ENCODE measurements at places on chromosomes 13 and 19.
A peak's percentile ranks its signal among the peaks of the same experiment; 100 is the strongest.

- DNase-seq: no peak
- H3K36me3 ChIP-seq: no peaks in the 10 kb centered on the region
- H3K4me3 ChIP-seq: no peak overlapping the region
- H3K27me3 ChIP-seq: no peaks in the 10 kb centered on the region
These were observed 5.9 kb downstream of the CEACAM19 start for GRCh38 chr19:44677019-44677811.

DNA sequence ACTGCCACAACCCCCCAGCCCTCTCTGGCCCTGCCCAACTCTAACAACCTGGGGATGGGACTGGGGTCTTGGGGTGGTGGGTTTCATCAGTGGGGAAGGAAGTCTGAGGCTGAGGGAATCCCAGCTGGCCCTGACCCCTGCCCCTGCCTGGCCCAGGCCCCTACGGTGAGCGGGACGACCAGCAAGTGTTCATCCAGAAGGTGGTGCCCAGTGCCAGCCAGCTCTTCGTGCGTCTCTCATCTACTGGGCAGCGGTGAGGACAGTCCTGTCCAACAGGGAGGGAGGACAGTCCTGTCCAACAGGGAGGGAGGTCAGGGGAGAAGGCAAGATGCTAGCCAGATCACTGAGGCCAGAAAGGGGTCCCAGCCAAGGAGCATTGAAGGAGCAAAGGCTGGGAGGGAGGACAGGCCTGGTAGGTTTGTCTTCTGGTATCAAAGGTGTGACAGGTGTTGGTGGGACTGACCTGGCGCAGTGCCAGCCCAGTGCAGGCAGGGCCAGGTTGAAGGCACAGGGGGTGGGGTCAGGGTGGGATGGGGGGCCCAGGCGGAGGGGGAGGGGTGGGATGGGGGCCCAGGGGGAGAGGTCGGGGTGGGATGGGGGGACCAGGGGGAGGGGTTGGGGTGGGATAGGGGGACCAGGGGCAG is 12.1 kb upstream of the LTBP4 start:
- no peak for DNase-seq
- no peaks in the 10 kb centered on the region for H3K4me1 ChIP-seq
- H3K27me3 ChIP-seq: no peaks in the 10 kb centered on the region
- H3K4me3 ChIP-seq: no peak overlapping the region
- H3K27ac ChIP-seq: no peak overlapping the region

DNA sequence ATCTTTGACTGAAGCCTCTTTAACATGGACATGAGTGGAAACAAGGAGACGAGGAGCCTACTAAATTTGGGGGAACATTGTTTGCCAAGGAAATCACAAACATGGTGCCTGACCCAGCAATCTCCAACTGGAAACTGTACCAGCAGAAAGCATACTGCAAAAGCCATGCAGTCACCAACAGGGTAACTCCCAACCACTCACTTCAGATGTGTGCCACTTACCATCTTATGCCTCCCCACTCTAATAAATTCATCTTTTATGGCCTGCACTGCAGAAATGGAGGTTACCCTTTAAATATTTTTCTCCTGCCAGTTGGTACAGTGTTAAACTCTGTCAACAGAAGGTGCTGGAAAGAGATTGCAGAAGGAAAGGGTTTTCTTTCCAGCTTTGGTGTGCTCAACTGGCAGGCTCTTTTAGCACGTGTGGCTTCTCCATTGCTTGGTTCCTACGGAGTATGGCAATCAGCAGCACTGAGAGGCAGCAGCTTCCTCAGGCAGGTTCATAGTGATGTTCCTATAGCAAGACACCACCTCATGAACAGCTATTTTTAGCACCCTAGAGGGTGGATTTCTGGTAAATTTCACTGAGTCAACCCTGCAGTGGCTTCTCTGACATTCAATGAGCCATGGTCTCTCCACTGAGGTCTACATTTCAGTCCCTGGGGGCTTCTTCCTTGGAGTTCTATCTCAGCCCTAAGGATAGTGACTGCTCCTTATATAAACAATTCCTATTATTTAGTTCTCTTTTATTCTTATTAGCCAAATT is 21.4 kb downstream of the MIR17HG start:
- no peak overlapping the region for H3K4me3 ChIP-seq
- H3K27me3 ChIP-seq: no peaks in the 10 kb centered on the region
- DNase-seq: no peak
- no peaks in the 10 kb centered on the region for H3K36me3 ChIP-seq

DNA sequence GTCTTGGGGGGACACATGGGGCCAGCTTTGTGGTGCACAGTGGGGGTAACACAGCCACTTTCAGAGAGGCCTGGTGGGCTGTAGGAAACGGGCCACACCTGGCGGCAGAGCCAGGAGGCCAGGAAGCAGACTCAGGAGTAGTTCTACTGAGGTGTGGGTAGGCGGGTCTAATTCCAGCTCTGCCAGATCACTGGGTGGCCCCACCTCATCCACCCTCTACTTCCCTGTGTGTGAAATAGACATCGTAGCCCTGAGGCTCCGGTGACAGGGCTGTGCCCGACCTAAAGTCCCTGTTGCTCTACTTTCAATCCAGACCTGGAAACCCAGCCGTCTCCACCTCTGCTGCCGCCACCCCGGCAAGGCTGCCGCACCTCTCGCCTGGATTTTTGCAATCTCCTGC is 4.0 kb downstream of the NKPD1 start:
- no peaks in the 10 kb centered on the region for H3K36me3 ChIP-seq
- H3K4me1 ChIP-seq: no peaks in the 10 kb centered on the region
- H3K27ac ChIP-seq: no peak overlapping the region
- no peak for DNase-seq

DNA sequence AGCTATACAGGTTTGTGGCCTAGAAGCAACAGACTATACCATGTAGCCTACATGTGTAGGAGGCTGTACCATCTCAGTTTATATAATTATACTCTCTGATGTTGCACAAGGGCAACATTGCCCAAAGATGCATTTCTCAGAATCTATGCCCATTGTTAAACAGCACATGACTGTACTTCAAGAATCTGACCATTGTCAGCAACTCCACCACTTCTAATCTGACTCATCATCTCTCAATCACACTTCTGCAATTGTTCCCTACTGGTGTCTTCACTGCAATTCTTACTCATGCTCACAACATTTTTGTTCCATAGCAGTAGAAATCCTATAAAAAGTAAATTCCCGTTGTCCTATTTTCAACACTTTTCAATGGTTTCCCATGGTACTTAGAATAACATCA is 63.9 kb upstream of the ATXN8OS start:
- no peak for DNase-seq
- H3K27ac ChIP-seq: no peak overlapping the region

- H3K4me1 ChIP-seq: peaks cover 7% of the 10 kb centered on the region
- peak overlapping the region; percentile 78 for H3K4me3 ChIP-seq
- no peaks in the 10 kb centered on the region for H3K36me3 ChIP-seq
- no peaks in the 10 kb centered on the region for H3K27me3 ChIP-seq
These were observed 65.1 kb downstream of the ZNF823 start for GRCh38 chr19:11673608-11674041.

DNA sequence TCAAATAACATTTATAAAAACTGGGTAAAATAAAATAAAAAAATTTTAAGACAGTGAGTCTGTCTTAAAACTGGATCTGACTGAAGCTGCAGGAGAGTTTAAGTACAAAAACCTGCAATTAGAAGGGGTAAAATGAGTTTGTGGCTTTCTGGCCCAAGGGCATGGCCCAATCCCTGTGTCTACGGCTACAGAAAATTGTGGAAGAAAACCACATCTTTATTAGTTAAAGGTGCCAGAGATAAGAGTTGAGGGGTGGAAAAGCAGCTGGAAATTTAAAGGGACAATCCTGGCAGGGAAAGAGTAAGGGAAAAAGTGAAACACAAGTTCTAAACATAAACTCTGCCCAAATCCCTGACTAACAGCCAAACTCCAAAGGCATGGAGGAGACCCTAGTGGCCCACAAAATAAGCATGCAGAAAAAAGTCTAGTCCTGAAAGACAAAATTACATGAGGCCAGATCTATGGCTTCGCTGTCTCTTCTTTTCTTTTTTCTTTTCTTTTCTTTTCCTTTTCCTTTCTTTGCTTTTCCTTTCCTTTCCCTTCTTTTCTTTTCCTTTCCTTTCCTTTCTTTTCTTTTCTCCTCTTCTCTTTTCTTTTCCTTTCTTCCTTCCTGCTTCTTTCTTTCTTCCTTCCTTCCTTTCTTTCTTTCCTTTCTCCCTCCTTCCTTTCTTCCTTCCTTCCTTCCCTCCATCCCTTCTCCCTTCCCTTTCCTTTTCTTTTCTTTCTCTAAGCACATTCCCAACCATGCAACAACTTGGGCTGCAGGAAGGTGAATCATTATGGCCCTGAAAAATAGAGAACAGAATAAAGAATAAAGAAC is 23.5 kb upstream of the DLEU7 start:
- H3K27me3 ChIP-seq: no peaks in the 10 kb centered on the region
- H3K4me1 ChIP-seq: no peaks in the 10 kb centered on the region
- DNase-seq: no peak
- no peak overlapping the region for H3K27ac ChIP-seq

GRCh38 chr13:82370316-82370715 is 1512.0 kb downstream of the SLITRK1 start:
- no peak for DNase-seq
- no peaks in the 10 kb centered on the region for H3K36me3 ChIP-seq
- H3K27ac ChIP-seq: no peak overlapping the region
- no peak overlapping the region for H3K4me3 ChIP-seq
- no peaks in the 10 kb centered on the region for H3K4me1 ChIP-seq
- no peaks in the 10 kb centered on the region for H3K27me3 ChIP-seq

Measured in kidney (tissue), 22 donors.